ENCODE measurements at places on chromosomes 7 and 10.

- no peak for DNase-seq
Measured at GRCh38 chr10:36738738-36739431, 386.5 kb upstream of the ANKRD30A start.

DNA sequence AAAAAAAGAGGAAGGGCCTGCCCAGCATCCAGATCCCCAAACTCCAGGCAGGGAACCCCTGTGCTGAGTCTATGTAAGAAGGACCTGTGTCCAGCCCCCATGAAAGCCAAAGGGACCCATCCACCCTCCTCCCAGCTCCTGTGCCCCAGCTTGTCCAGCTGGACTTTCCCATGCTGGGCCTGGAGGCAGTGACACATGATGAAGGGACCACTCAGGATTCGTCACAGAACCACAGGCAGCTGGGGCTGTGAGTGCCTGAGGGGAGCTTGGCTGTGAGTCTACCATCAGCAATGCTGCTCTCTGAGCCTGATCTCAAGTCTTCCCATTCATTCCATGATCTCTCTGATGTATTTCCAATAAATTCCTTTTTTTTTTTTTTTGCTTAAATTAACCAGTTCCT lies 36.2 kb upstream of the MNX1 start:
- no peak for DNase-seq

- no peak for DNase-seq
Measured at GRCh38 chr10:49362596-49363260, 33.2 kb downstream of the DRGX start.

- DNase-seq, result no peak
Measured at GRCh38 chr10:49768731-49769130, 6.6 kb upstream of the OGDHL start.

DNA sequence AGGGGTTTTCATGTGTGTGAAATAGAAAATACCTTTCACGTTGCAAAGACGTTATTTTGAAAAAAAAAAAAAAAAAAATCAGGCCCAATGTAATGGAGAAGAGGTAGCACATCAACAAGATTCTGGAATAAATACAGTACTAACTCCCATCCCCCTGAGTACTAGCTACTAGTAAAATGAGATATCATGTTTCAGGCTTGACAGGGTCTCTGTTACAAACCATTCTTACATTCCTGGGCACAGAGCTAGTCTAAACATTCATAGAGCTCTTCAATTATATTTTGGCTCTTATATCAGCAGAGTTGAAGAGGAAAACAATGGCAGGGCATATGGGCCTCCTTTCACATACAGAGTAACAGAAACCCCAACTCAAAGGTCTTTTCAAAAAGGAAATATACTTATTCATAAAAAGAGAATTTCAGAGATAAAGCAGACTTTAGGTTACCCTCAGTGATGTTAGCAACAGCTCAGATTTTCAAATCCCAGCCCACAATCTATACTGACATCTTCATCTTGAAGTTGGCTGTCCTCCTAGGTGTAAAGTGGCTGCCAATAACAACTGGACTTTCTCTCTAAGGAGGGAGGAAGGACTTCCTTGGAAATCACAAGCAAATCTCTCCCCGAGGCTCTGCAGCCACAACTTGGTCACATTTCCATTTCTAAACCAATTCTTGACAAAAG lies 18.6 kb downstream of the C7orf33 start:
- no peak for DNase-seq

- DNase-seq, result no peak
Measured at GRCh38 chr10:61845950-61846268, 55.6 kb upstream of the ARID5B start.

GRCh38 chr7:20199015-20199737 lies 18.0 kb downstream of the MACC1 start:
- DNase-seq, result no peak

GRCh38 chr10:74640134-74640921 lies 186.1 kb upstream of the KAT6B start:
- peak; percentile 12 for DNase-seq

DNA sequence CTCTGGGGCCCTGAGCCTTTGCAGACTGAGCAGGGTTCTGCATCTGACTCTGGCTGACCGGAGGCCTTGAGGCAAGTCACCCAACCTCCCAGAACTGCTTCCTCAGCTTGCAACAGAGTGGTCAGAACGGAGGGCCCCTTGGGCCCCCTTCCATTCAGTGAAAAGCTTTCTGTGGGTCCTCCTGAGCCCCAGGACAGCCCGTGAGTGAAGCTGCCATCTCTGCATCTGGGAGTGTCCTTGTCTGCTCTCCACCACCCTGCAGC lies 224.7 kb downstream of the DNAJB6 start:
- DNase-seq, result no peak

- DNase-seq, result no peak
Measured at GRCh38 chr10:12921163-12921562, 80.3 kb downstream of the CCDC3 start.

DNA sequence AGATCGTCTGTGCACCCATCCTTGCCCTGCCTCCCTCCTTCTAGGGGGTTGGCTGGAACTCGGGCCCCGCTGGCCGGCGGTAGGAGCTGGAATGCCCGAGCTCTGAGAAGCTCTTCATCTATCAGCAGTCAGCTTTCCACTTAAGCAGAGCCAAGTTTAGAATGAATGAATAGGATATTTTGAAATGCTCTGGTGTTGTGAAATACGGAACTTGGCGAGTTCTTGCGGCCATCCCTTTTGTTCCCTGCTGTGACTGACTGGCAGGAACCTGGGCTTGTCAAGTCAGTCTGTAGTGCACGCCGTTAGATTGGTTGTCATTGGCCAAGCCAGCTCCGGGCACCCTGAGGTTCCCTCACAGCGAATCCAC lies 33.3 kb downstream of the FOXK1 start:
- no peak for DNase-seq

GRCh38 chr10:92849234-92849525 lies 860 bp downstream of the EXOC6 start:
- no peak for DNase-seq

GRCh38 chr7:76129366-76129765 lies 72.3 kb upstream of the SRRM3 start:
- DNase-seq, result no peak

DNA sequence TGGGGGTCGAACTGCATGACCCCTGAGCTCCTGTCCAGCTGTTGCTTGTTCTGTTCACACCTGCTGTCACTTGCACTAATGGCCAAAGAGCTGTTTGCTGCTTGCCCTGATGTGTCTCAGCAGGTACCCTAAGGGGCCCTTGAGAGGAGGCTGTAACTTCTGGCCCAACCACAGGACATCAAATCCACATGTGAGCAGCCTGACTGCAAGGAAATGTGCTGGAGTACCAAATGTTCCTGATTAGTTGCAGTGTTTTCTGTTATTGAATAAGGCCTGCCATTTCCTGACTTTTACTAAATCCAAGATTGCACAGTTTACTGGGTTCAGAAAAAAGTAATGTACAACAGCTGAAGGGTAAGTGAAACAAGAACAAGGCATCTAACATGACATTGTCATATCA lies 91.7 kb upstream of the IL6 start:
- no peak for DNase-seq

DNA sequence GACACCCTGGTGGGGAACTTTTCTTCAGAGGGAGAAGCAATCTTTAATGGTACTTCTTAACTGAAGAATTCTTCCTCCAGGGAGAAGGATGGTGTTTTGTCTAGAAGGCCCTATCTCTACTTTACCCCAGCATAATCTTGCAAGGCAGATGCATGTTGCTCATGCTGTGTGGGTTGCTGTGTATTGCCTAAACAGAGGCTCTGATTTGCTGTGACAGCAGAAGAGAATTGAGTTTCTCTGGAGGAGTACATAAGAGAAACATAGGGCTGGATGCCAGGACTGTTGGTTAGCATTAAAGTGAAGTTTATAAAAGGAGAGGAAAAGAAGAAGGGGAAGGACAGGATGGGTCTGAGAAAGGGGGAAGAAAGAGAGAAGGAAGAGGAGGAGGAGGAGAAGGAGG lies 248.1 kb upstream of the HPS1 start:
- no peak for DNase-seq

DNA sequence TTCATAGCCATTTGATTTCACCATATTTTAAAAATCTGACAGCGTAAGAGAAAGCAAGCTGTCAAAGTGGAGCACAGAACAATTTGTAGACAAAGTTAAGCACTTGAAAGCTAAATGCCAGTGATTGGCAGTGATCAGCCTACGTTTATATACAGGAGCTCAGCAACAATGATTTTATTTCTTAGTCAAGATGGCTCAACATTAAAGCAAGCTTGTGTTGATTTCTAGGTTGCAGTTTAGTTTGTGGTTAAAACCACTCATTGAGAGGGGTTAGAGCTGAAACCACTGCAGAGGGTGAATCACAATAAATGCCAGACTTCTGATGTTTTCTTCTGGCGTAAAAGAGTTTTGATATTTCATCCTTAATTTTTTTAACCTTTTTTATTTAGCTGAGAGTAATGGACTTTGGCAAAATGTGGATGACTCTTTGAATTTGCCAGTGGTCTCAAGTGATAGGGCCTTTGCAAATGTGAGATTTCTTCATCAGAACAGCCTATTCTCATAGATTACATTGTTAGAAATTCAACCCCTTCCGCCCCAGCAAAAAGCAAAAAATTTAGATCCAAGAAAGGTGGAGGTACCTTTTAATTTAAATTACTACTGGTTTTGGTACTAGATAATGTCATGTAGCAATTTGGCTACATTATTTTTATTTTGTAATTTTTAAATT lies 73.8 kb downstream of the SHOC2 start:
- no peak for DNase-seq

DNA sequence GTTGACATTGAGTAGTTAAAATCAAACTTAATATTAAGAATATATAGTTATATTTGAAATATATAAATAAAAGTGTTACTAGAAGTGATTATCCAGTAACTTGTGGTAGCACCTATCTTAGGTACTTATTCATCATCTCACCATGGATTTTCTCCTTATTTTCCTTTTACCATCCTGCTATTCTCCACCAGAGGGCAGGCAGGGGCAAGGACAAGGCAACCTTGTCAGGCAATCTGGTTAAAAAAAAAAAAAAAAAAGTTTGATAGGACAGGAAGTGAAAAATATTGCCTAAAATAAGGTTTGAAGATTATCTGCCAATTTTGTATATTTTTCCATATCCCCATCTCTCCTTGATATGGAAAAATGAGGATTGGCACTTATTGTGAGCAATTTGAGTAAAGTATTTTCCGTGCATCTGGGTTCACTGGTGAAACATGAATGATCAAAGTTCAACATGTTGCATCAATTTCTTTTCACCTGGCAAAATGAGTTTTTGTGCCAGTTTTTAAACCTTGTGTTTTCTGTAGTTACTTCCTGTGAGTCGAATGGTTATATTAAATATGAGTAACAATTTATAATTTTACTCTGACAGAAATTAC lies 256.7 kb downstream of the AGMO start:
- no peak for DNase-seq

DNA sequence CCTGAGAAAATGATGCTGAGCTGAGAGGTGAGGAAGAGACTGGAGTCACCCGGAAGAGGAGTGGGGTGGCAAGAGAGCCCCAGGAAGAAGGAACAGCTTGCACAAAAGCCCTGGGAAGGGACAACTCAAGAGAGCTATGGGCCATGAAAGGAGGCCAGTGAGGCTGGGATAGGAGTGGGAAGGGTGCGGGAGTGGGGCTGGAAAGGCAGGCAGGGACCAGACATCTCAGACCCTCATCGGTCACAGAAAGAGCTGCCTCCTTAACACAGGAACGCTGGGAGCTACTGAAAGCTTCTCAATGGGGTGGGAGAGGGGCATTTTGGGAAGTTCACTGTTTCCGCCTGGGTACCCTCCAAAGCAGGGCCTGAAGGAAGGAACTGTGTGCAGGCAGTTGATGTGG lies 122.0 kb upstream of the UNC5B start:
- no peak for DNase-seq

- peak; percentile 56 for DNase-seq
Measured at GRCh38 chr7:147833557-147833956, 757.0 kb upstream of the C7orf33 start.

- no peak for DNase-seq
Measured at GRCh38 chr10:78954689-78955088, 114.1 kb upstream of the ZMIZ1 start.

- no peak for DNase-seq
Measured at GRCh38 chr10:47009215-47009838, 98.1 kb downstream of the PTPN20 start.

- no peak for DNase-seq
Measured at GRCh38 chr7:114857605-114858004, 64.3 kb upstream of the MDFIC start.

GRCh38 chr7:92436612-92437445 lies 10.5 kb upstream of the GATAD1 start:
- DNase-seq, result no peak

DNA sequence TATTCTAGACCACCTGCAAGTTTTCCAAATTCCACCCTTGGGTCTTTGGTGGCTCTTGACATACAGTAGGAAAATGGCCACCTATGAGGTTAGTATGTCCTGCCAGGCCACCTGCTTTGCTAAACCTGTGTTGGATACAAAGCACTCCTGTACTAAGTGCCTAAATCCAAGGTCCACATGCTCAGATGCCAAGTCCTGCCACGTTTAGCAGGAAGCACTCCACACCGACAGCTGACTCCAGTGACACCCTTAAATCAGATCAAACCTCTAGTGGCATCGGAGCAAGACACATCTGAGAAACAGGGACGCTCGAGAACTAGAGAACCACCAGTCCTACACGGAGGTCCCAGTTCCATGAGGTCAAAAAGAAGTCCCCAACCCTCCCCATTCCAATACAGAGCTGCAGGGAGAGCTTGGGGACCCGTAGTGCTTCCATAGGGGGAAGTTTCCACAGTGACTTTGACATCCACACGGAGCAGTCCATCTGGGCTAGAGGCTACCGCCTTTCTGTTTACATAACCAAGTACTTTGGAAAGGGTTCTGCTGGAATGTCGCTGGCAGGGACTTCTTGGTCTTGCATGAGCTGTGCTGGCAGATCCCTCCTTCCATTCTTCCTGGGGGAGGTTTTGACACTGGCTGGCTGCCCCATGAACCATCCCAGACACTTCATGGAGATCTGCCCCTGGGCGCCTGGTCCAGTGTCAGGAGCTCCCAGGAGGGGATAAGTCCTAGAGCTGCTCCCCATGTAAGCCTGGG lies 290.6 kb downstream of the PRPF18 start:
- no peak for DNase-seq

GRCh38 chr7:69691734-69692133 lies 93.5 kb downstream of the AUTS2 start:
- DNase-seq, result no peak

DNA sequence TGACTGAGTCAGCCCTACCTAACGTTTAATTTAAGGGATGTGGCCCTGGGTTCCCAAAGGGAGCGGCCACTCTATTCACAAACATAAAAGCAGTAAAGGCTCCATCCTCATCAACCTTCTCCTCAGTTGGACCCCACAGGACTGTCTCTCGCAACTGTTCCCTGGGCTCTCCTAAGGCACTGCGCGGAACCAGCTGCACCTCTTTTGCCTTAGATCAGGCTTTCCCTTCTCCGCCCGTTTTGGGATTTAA lies 689 bp upstream of the GTPBP4 start:
- DNase-seq, result no peak

DNA sequence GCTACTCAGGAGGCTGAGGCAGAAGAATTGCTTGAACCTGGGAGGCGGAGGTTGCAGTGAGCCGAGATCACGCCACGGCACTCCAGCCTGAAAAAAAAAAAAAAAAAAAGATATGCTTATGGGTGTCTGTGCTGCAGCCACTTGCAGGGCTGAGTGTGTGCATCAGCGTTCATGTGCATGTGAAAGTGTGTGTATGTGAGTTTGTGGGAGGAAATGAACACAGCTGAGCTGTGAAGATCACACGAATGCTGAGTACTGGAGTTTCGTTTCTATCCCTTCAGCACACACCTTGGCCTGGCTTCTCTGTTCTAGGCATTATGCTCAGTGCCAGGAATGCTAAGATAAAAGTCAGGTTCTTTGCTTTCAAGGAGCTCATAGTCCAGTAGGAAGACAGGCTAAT lies 12.0 kb upstream of the SVOPL start:
- no peak for DNase-seq

All from iPS DF 19.7 (cell line).